ENCODE measurements at places on chromosomes 7 and 10.

GRCh38 chr10:110822712-110823311 lies 48.9 kb upstream of the PDCD4 start:
- no peak for DNase-seq

- no peak for DNase-seq
These were observed 770 bp downstream of the PLXNA4 start for GRCh38 chr7:132575419-132575981.

DNA sequence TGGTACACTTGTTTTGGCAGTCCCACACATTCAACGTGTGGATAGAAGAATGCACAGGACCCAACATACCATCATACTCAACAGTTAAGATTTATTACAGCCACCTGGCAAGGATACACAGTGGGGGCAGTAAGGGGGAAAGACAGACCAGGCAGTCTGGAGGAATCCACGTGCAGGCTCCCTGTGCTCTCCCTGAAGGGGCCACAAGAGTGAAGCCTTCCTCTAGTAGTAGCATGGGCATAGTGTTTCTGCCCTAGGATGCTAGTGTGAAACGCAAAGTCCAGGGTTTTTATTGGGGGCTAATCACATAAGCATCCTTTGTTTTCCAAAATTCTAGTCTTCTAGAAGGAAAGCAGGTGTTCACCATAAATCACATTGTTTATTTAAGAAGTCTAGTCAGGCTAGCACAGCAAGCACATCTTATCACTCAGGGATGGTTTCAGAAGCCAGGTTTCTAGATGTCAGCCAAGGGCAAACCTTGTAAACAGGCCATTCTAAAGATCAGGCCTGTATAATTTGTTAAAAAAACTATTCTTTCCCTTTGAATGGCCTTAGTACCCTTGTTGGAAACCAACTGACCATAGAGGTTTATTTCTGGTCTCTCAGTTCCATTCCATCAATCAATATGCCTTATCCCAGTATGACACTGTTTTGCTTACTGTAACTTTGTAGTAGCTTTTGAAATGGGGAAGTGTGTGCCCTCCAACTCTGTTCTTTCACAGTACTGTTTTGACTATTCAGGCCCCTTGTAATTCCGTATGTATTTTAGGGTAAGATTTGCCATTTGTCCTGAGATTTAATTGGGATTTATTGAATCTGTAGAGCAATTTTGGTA lies 12.4 kb upstream of the TFAM start:
- DNase-seq = no peak

- no peak for DNase-seq
These were observed 93.7 kb downstream of the SEMA3A start for GRCh38 chr7:84100866-84101265.

DNA sequence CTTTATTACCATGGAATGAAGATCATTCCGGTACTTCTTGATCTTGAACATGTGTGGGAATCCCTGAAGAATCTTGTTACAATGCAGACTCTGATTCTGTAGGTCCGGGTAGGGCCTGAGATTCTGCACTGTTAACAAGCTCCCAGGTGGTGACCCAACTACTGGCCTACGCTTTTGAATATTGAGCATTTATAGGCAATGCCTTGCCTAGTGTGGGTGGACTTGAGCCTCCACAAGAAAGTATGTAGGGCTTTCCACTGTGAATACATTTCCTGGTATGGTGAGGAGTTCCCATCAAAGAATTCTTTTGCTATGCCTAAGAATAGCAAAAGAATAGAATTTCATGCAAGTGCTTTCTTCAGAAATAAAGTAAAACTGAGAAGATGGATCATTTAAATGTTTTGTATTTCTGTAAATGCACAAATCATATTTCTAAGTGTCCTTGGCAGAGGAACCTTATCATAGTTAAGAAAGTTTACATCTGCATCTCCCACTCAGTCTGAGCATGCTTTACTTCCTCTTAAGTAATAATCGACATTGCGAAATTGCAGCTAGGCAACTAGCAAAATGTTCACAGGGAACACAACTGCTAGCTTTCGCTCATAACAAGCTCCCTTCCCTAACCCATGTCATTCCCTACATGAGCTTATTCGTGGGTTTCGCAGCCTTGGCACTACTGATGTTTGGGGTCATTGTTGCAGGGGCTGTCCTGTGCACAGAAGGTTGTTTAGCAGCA lies 71.4 kb downstream of the AHR start:
- no peak for DNase-seq

DNA sequence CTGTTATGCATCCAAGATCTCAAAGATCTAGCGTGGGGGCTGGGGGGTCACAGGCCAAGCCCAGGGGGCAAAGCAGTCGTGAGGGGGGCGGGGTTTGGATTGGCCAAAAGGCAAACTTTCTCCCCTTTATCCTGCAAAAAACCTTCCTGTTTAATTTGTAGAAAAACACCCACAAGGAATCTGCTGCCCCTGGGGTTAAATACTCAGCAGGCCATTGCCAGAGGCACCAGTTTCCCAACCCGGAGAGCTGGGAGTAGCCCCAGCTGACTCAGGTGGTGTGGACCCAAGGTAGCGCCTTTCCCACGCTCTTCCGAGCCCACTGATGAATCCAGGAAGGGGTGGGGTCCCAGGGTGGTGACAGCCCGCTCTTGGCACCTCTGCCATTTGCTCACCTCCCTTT lies 21.4 kb downstream of the KCP start:
- DNase-seq = no peak

DNA sequence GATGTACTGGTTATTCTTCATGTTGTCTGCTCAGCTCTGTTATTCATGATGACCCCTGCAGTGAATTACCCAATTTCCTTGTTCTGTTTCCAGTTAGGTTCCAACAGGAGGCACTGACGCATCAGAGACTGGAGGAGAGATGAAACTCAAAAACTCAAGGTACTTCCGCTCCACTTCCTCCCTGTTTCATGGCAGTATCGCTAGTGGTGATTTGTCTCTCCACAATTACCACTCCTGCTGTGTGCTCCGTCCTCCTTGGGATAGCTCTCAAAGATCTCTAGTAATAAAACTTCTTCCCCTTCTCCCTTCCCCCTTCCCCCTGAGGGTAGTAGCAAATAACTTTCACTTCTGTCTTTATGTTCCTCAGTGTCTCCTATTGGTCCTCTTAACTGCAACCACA lies 107.4 kb upstream of the ABCB5 start:
- DNase-seq = no peak

DNA sequence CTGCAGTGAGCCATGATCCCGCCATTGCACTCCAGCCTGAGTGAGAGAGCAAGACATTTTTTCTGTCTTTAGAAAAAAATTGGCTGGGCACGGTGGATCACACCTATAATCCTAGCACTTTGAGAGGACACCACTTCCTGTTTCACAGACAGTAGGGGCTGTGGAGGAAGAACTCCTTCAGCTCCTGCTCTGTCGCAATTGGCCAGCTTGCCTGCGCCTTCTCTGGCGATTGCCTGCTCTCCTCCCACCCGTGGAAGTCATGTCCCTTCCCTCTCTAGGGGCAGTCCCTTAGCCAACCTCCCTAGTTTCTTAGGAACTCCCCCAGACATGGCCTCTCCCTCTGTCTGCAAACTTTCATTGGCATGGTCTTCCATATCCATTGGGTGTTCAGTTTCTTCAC lies 8.7 kb downstream of the PDSS1 start:
- DNase-seq = no peak

GRCh38 chr7:134602881-134603451 lies 43.7 kb upstream of the BPGM start:
- DNase-seq = no peak

GRCh38 chr10:107687701-107688100 lies 523.2 kb upstream of the SORCS1 start:
- no peak for DNase-seq

GRCh38 chr7:50531401-50531911 lies 33.7 kb downstream of the DDC start:
- DNase-seq = no peak

- no peak for DNase-seq
These were observed 1.2 kb upstream of the PLXNA4 start for GRCh38 chr7:132577206-132578049.

DNA sequence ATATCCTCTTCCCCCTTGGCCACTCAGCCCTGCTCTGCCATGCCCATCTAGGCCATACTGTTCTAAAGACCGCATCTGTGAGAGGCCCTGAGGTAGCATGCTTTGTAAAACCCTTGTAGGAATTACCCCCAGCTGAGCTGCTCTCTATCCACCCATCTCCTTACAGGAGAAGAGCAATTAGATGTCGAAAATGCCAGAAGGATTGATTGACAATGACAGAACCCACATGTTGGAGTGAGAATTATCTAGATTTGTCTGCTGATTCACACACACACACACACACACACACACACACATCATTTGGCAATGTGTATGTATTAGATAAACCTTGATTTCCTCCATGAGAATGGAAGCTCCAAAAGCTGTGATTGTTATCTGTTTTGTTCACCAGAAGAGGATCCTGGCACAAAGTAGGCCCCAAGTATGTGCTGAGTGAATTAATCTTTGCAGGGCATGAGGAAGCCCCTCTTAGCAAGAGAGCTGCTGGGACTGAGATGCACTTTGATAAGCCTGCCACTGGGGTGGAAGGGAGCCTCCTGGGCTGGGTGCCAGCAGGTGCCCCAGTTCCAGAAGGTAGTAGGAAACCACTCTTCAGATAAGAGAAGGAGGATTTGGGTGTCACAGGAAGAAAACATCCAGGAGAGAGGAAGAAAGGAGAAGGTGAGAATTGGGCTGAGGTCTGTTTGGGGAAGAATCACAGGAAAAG lies 187.5 kb upstream of the ADO start:
- DNase-seq = no peak

GRCh38 chr7:40714363-40715052 lies 579.7 kb downstream of the SUGCT start:
- DNase-seq = no peak

DNA sequence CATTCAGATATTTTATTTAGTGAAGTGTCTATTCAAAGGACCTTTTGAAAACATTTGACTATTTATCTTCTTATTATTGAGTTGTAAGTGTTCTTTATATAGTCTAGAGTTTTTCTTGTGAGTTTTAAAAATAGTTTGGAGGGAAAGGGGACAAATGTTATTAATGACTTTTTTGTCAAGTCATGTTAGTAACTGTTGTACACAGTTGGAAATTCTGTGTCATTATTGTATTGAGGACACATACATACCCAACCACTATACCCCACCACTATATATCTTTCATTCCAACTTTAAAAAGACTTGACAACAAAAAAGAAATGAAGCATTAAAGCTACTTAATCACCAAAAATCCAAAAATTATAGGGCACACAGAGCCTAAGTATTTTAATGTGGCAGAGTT lies 53.2 kb upstream of the OIT3 start:
- DNase-seq = no peak

DNA sequence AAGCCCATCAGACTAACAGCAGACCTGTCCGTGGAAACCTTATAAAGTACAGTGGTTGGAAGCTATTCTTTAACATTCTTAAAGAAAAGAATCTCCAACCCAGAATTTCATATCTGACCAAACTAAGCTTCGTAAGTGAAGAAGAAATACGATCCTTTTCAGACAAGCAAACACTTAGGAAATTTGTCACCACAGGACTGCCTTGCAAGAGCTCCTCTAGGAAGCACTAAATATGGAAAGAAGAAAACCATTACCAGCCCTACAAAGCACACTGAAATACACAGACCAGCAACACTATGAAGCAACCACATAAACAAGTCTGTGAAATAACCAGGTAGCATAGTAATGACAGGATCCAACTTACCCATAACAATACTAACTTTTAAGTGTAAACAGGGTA lies 177.7 kb upstream of the PRSS1 start:
- no peak for DNase-seq

DNA sequence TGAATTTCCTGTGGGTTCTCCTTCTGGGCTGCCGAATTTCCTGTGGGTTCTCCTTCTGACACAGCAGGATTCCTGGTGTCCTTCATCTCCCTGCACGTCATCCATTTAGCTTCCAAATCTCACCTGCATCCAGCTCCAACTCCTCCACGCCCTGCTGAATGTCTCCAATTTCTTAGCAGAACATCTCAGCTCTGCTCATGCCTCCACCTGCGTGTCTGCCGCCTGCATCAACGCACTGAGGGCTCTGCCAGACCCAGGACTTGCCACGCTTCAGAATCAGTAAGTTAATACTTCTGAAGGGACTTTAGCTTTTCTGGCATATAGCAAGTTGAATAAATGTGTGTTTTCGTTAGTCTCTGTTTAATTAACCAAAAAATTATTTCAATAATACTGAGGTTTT lies 31.1 kb upstream of the VIPR2 start:
- no peak for DNase-seq

GRCh38 chr7:156654511-156655234 lies 14.1 kb downstream of the RNF32 start:
- DNase-seq = no peak

- no peak for DNase-seq
These were observed 27.2 kb downstream of the SCD start for GRCh38 chr10:100374200-100374655.

- no peak for DNase-seq
These were observed 5.6 kb downstream of the GPR15LG start for GRCh38 chr10:84179059-84179710.

GRCh38 chr7:40092182-40092581 lies 42.2 kb downstream of the MPLKIP start:
- DNase-seq = no peak

DNA sequence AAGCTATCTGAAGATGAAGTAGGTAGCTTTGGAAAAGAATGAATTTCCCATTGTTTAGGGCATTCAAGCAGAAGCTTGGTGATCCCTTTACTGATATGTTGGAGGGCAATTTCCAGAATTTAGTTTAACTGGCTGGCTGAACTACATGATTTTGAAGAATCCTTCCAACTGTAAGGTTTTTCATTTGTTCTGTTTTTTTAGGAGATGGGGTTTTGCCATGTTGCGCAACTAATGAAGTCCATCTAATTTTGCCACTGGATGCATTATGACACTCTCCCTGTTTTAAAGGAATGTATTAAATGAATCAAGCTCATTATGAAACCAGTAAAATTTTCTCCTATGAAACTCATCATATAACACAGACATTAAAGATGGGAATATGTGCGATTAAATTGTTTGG lies 6.1 kb upstream of the DDX50 start:
- no peak for DNase-seq

DNA sequence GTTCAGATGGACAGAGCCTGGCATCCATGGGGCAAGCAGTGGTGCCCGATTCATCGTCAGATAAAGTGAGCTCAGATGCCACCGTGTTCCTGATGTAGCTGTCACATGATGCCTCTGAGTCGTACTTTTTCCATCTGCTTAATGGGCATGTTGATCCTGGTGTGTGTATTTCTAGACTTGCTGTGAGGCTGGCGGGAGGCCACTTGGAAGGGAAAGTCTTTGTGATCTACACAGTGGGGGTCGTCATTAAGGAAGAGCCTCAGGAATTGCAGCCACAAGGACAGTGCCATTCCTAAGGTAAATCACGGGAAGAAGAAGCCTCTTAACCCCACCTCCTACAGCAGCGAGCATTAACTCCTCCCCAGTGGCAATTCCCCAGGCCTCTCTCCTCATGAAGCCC lies 63.0 kb downstream of the RGS10 start:
- DNase-seq = no peak
